ENCODE measurements at places on chromosomes 11 and 22. TPM values are rescaled to one million over a fixed set of nuclear protein-coding genes. Genes with fewer than 3 reads are reported as not detected.

GRCh38 chr22:27273436-27273835, 528.1 kb downstream of the MN1 start:
- H3K4me1 ChIP-seq = no peaks in the 10 kb centered on the region
- H3K27ac ChIP-seq = no peak overlapping the region
- no peak for DNase-seq
- no peak overlapping the region for H3K4me3 ChIP-seq
- no peaks in the 10 kb centered on the region for H3K36me3 ChIP-seq
- peaks cover 37% of the 10 kb centered on the region for H3K27me3 ChIP-seq

GRCh38 chr11:130123414-130124040, 36.1 kb upstream of the ST14 start:
- peaks cover 10% of the 10 kb centered on the region for H3K4me1 ChIP-seq
- H3K27ac ChIP-seq = no peak overlapping the region
- no peak overlapping the region for H3K4me3 ChIP-seq
- H3K27me3 ChIP-seq = no peaks in the 10 kb centered on the region
- no peak for DNase-seq

DNA sequence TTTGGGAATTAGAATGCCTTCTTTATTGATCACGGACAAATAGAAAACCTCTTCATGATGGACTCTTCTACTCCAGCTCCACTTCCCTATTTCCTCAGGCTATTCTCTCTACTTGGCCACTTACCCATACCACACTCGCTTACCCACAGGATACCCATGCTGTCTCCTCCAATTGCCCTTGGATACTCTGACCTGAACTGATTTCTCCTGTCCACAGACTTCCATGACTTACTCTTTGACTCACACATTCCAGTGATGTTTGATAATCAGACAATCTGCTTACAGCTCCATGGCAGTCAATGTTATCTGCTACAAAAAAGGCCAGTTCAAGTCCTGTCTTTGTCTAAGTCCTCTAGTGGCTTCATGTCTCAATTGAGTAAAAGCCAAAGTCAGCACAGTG, 292.0 kb upstream of the CTSC start:
- no peaks in the 10 kb centered on the region for H3K4me1 ChIP-seq
- H3K36me3 ChIP-seq = no peaks in the 10 kb centered on the region
- H3K27ac ChIP-seq = no peak overlapping the region
- H3K27me3 ChIP-seq = no peaks in the 10 kb centered on the region
- no peak for DNase-seq
- no peak overlapping the region for H3K4me3 ChIP-seq

DNA sequence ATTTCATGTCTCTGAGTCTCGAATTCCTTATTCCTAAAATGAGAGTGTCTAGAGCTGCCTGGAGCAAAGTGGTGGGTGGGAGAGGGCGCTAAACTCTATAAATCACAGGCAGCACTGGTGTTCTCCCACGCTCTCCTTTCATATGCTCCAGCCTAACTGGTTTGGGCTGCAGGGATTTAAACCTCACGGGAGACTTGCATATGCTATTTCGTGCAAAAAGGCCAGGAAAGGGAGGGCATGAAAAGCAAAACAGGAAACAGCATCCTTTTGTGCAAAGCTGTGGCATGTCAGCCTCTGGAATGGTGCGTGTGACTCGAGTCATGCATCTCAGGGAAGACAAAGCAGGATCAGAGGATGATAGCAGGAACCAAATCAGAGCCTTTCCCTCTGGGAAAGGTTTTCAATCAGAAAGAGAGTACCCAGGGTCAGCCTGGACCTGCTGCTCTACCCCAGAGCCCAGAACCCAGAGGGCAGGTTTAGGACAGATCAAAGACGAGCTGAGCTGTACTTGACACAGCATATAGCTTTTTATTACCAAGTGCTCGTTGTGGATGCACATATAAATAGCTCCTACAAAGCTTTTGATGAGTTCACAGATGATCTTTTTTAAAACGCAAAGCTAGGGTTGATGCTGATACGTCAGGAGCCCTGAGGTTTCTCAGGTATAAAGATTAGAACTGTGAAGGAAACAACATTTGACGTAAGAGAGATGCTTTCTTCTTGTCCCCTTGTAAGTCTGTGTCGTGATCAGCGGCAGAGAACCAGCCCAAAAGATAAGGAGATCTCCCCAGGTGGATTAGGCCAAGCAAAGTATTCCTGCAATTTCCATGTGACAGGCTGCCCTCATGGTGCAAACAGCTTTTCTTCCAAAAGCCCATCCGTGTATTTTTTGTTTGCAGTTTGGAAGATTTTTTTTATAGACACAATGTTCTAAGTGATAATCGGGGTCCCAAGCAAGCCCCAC, 46.2 kb upstream of the YWHAH start:
- DNase-seq = no peak
- H3K4me1 ChIP-seq = no peaks in the 10 kb centered on the region
- no peak overlapping the region for H3K27ac ChIP-seq
- H3K27me3 ChIP-seq = no peaks in the 10 kb centered on the region
- H3K4me3 ChIP-seq = no peak overlapping the region

DNA sequence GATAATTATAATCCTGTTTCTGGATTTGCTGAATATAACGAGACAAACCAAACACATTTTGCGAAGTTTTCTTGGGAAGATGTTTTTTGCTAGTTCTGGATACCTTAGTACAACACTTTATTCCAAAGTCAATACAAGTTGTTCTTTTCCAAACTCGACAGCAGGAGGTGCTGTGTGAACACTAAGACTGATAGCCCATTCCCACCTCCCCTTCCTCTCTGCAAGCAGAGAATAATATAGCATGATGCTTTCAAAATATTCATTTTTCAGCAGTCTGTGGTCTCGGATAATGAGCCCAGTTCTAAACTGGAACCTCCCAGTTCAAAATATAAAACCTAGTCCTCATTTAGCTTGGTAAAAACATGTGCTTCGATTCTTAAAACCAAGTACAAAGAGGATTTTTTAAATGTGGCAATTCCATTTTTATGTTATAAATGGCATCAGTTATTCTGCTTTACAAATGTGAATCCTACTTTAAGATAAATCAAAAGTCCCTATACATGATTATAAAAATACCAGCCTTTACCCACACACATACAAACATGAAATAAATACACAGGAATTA, 129.1 kb downstream of the DCDC1 start:
- no peak overlapping the region for H3K27ac ChIP-seq
- no peaks in the 10 kb centered on the region for H3K27me3 ChIP-seq
- no peaks in the 10 kb centered on the region for H3K36me3 ChIP-seq
- H3K4me3 ChIP-seq = no peak overlapping the region
- peak; percentile 59 for DNase-seq
- no peaks in the 10 kb centered on the region for H3K4me1 ChIP-seq

The TRMT112 gene
- total RNA-seq = 328 TPM

The PGA5 gene
- total RNA-seq = not detected

The OR6T1 gene
- total RNA-seq = not detected

The NDUFV1 gene
- total RNA-seq = 242 TPM

- H3K27me3 ChIP-seq = no peaks in the 10 kb centered on the region
- no peak overlapping the region for H3K4me3 ChIP-seq
- no peak for DNase-seq
- H3K36me3 ChIP-seq = no peaks in the 10 kb centered on the region
- H3K27ac ChIP-seq = no peak overlapping the region
Observed at GRCh38 chr22:19832476-19833108, 22.1 kb downstream of the GNB1L start.

GRCh38 chr11:15920856-15921629, 435.3 kb downstream of the SOX6 start:
- H3K27ac ChIP-seq = no peak overlapping the region
- peaks cover 13% of the 10 kb centered on the region for H3K27me3 ChIP-seq
- H3K36me3 ChIP-seq = no peaks in the 10 kb centered on the region
- DNase-seq = no peak
- H3K4me1 ChIP-seq = no peaks in the 10 kb centered on the region

DNA sequence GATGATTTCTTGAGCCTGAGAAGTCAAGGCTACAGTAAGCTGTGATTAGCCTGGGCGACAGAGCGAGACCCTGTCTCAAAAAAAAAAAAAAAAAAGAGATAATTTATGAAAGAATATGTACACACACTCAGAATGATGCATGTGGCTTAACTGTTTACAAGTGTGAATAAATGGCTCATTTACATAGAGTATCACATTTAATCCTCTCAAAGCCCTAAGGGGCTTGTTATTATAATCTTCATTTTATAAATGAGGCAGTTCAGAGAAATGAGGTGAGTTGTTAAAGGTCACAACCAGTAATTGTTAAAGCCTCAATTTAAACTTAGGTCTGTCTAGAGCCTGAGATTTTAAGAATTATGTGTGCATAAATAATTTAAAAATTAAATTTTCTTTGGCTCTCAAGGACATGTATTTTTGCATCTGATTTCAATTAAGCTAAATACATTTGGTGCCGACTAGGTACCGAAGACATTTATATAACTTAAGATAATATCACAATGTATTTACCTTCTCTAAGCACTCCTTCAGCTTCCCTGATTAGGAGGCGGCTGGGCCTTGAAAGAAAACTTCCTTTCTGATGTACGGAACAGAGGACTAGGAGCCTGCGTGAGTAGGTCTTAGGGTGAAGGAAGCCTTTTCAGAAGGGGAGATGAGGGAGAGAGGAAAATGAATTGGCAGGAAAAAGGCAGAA, 28.5 kb upstream of the DDX6 start:
- DNase-seq = no peak
- H3K36me3 ChIP-seq = no peaks in the 10 kb centered on the region
- H3K4me3 ChIP-seq = no peak overlapping the region

DNA sequence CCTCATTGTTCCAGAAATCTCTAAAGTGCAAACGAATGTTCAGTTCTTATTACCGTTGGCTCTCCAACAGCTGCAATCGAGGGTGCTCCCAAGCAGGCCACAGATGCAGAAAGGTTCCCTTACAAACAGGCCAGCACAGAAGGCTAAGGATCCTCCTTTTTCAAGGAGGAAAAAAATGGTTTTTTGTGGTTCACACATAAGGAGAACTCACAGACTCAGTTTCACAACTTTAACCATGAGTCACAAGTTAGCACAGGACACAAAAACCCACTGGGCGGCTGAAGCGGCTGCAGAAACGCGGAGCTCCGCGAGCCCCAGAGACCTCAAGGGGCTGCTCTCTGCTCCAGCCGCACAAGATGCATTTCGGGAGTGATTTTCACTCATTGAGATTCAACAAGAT, 98.2 kb upstream of the PRR5 start:
- no peaks in the 10 kb centered on the region for H3K36me3 ChIP-seq
- H3K27ac ChIP-seq = no peak overlapping the region
- no peak for DNase-seq
- no peaks in the 10 kb centered on the region for H3K4me1 ChIP-seq
- no peak overlapping the region for H3K4me3 ChIP-seq

The MMP27 gene
- not detected for total RNA-seq

GRCh38 chr11:2328021-2328420, 26.2 kb downstream of the TSPAN32 start:
- no peaks in the 10 kb centered on the region for H3K4me1 ChIP-seq
- H3K4me3 ChIP-seq = no peak overlapping the region
- DNase-seq = no peak
- no peaks in the 10 kb centered on the region for H3K27me3 ChIP-seq
- H3K36me3 ChIP-seq = no peaks in the 10 kb centered on the region

GRCh38 chr22:39456522-39457197, at the start of gene MGAT3:
Gene MGAT3 (plus strand): TSS chr22:39457012. CDS start chr22:39487348, 30,336 bp downstream.
- peaks cover 4% of the 10 kb centered on the region for H3K4me1 ChIP-seq
- no peaks in the 10 kb centered on the region for H3K27me3 ChIP-seq
- H3K4me3 ChIP-seq = no peak within 1 kb of the TSS
- DNase-seq = no peak
- H3K27ac ChIP-seq = no peak within 1 kb of the TSS
- H3K36me3 ChIP-seq = no peaks in the 10 kb centered on the region

DNA sequence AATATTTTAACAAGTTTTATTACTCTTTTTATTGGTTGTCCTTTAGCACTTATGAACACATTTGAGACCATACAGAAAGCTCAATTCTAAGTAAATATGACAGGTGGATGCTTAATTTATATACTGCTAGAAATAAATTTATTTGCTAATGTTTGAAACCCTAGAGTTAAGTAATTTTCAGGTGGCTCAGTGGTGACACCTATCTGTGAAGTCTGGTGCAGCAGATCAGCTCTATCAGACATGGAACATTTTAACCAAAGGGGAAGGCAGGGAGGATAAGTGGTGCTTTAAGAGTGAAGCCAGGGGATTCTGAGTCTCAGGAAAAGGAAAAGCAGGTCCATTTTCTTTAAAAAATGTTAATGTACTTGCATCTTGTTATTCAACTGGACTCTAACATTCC, 175.8 kb downstream of the DSCAML1 start:
- H3K4me3 ChIP-seq = no peak overlapping the region
- H3K27me3 ChIP-seq = peaks cover 2% of the 10 kb centered on the region
- H3K36me3 ChIP-seq = no peaks in the 10 kb centered on the region
- H3K27ac ChIP-seq = no peak overlapping the region
- H3K4me1 ChIP-seq = no peaks in the 10 kb centered on the region

The CCDC157 gene
- total RNA-seq = 2.1 TPM

The GLYATL2 gene
- total RNA-seq = not detected

The KIRREL3 gene
- total RNA-seq = not detected

DNA sequence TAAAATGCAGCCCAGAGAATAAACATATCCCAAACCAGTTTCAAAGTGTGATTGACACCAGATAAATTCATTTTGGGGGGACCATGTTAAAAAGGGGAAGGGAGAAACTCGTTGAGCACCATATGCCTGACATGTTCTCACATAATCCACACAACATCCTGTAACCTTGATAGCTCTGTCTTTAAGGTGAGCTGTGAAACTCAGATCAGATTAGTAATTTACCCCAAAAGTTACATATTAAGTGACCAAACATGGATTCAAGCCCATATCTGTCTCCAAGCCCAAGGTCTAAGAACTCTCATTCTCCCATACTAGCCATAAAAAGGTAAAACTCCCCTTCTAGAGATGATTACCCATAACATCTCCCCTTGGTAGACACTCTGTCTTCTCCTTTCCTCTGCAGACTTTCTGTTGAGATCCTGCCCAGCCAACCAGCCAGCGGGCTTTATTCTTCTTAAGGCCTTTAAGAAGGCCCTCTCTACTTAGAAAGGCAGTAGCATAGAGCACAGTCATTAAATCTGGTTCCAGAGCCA, 150.7 kb downstream of the CCDC34 start:
- DNase-seq = no peak
- no peaks in the 10 kb centered on the region for H3K27me3 ChIP-seq
- no peaks in the 10 kb centered on the region for H3K36me3 ChIP-seq
- peaks cover 10% of the 10 kb centered on the region for H3K4me1 ChIP-seq

DNA sequence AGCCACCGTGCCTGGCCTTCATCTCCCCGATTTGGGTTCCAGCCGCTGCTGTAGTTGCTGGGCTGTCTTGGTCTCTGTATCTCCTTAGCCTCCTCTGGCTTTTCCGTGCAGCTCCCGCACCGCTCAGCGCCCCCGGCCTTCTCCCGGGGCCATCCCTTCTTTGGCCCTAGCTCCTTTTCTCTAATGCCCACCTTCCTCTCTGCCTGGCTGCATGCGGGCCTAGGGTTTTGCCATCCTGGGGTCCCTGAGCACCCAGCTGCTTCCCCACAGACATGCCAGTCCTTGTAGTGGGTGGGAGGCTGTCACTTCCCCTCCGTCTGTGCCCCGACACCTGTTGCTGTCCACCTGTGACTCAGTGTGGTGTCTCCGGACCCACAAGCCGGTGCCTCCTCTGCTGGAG, 36.4 kb downstream of the KCNJ4 start:
- H3K27me3 ChIP-seq = no peaks in the 10 kb centered on the region
- no peak overlapping the region for H3K4me3 ChIP-seq
- DNase-seq = no peak
- H3K4me1 ChIP-seq = peaks cover 10% of the 10 kb centered on the region
